Left cardiac atrium (tissue), 4 donors: ENCODE measurements at places on chromosomes 16 and 17. TPM values are rescaled to one million over a fixed set of nuclear protein-coding genes. Genes with fewer than 3 reads are reported as not detected.

- no peak for DNase-seq
These were observed 4.6 kb upstream of the RBFOX3 start for GRCh38 chr17:79615446-79615845.

DNA sequence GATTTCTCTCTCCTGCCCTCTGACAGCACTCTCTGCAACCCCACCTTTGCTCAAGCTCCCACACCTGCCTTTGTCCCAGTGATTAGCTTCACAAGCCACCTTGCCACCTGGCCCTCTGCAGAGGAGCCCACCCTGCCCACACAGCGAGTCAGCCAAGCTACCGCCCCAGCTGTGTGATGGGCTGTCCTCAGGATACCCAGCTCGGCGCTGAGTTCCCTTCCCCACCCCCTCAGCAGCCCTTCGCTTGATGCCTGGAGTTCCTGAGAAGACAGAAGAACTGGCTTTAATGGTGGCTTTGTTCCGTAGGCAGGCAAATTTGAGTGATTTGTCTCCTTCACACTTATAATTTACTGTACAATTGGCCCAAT lies 266.4 kb downstream of the CBLN1 start:
- DNase-seq = no peak

Gene KIF19
- 1.6 TPM for total RNA-seq

Gene SLC13A2
- not detected for total RNA-seq

DNA sequence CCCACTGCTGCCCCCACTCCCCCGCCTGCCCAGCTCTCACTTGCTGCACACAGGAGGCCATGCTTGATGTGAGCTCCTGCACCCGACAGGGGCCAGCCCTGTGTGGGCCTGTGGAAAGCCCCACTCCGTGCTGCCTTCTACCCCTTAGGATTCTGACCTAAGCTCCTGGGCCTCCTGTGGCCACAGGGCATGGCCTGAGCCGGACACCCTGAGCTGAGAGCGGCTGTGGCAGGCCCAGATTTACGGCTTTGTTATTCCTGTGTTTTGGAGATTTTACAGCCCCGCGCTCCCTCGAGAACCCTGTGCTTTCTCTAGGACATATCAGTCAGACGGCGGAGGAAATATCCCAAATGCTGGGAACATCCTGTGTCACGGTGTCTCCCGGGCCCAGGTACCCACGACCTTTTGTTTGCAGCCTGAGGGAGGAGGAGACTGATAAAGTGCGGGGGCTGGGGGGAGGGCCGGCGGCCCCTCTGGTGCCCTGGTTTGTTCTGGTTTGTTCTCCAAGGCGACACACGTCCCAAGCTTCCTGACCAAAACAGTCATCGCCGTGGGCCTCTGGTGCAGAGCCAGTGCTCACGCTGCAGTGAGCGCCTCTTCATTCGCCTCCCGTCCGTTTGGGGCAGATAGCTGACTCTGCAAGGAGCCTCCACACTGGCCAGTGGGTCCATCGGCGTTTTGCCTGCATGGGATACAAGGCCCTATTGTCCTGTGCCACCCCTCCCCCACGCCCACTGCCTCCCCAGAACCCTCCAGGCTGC lies 363.4 kb downstream of the C16orf95 start:
- DNase-seq = no peak

Gene G6PC1
- total RNA-seq = not detected

GRCh38 chr17:58368860-58369213 lies 16.8 kb upstream of the SUPT4H1 start:
- DNase-seq = no peak

DNA sequence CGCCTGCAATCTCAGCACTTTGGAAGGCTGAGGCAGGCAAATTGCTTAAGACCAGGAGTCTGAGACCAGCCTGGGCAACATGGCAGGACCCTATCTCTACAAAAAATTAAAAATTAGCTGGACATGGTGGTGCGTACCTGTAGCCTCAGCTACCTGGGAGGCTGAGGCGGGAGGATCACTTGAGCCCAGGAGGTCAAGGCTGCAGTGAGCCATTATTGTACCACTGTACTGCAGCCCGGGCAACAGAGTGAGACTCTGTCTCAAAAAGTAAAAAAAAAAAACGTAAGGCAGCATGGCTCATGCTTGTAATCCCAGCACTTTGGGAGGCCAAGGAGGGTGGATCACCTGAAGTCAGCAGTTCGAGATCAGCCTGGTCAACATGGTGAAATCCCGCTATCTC lies 263.6 kb downstream of the PARN start:
- no peak for DNase-seq

DNA sequence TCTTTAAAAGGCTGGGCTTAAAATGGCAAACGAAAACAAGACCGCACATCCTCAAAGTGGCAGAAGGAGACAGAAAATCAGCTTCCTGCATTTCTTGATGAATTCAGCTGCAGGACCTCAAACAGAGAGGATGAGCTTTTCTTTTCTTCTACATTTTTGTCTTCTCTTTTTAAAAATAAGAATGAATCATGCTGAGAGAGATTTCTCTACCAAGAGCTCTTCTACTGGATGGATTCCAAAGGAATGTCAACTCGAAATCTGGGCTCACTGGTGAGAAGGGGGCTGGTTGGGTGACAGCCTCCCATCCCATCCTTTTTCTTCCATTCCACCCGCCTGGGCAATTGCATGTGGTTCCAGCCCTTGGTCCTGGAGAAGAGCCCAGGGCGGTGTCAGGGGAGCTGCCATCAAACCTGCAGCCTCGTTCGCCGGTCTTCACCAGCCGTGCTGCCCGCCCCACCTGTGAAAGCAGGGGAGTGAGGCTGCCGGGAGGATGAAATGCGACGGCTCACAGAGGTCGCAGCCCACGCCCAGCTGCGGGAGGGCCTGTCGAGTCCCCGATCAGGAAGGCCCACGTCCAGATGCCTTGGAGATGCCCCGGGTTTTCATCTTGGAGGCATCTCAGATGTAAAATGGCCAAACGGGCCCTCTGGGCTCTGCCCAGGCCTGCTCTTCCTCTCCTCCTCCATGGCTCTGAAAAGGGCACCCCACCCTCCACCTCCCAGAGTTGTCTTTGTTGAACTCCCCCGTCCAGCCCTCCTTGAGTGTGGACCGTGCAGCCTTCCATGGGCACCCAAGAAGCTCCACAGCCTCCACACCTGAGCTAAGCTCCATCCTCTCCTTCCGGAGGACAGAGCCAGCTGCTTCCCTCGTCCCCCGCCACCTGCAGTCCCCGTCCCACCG lies 121.9 kb downstream of the FOXL1 start:
- DNase-seq = no peak

GRCh38 chr16:78955206-78955605 lies 645.3 kb downstream of the MAF start:
- DNase-seq = no peak

Gene CD300LB
- 0.32 TPM for total RNA-seq

DNA sequence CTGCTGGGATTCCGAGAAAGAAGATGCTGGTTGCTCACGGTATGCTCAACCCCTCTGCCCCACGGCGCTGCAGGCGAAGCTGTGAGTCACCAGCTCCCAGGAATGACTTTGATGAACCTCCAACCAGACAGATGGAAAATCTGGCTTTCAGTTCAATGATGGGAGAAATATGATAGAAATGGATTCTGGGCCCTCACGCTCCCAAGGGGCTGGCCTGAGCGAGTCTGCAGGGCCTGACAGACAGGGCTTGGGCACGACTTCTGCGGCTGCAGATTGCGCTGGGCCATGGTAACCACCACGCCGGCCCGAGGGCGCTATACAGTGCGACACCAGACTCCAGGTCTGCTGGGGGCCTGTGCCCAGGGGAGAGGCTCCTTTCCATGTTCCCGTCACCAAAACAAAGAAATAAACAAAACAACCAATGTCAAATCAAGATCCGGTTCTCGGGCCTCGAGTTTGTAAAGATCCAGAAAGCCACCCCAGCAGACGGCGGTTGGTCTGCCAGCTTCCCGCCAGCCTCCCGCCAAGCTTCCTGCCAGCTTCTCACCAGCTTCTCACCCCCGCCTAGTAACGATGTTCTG lies 11.1 kb upstream of the ABR start:
- DNase-seq = no peak

DNA sequence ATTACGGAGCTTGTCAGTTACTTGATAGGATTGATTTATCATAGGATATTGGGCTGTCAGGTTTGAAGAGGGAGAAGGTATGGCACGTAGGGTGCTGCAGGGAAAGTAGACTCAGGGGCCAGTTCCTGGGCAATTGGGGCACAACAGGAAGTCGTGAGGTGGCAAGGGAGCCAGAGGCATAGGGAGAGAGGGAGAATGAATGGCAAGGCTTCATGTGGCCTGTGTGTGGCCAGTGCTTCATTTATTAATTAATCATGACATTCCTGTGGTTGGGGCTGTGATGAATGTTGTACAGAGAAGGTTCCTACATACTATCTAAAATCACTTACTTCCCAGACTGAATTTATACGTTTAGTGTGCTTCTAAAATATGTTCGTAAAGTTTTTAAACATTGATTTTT lies 19.3 kb downstream of the MFSD11 start:
- no peak for DNase-seq

DNA sequence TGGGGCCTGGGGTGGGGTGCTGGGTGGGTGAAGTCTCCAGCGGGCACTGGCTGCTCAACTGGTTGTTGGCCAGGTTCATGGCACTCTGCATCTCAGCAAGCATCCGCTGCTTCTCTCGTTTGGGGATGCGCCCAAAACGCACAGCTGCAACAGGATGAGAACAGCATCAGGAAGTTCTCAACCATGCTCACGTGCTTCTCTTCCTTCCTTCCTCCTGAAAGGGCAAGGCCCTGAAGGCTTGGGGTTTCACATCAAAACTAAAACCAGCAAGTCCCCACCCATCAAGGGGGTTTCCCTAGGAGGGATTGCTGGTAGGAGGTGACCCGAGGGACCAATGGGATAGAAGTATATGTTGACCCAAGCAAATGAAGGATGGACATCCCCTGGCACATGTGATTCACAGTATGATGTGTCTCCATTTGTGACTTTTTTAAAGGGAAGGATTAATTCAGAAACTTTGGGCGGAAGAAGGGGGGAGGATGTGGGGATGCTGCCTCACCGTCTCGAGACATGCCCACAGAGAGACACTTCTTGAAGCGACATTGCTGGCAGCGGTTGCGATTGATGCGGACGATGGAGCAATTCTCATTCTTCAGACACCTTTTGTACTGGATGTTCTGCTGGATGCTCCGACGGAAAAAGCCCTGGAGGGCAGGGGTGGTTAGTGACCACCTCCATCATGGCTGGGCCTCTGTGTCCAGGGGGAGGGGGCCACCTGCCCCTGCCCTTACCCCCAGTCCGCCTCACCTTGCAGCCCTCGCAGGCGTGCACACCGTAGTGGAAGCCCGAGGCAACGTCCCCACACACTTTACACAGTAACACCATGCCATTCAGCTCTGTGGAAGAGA lies 4.2 kb downstream of the NR1D1 start:
- DNase-seq = peak; percentile 66

Gene RAB37
- total RNA-seq = 0.58 TPM

DNA sequence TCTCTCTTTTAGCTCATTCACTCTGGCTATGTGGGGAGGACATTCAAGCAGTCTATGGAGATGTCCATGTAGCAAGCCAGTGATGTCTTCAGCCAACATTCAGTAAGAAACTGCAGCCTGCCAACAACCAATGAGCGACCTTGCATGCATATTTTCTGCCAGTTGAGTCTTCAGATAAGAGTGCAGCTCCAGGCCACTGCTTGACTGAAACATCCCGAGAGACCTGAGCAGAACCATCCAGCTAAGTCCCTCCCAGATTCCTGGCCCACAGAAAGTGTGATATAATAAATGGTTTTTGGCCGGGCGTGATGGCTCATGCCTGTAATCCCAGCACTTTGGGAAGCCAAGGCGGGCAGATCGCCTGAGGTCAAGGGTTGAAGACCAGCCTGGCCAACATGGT lies 10.5 kb upstream of the C17orf58 start:
- DNase-seq = no peak

Gene CDK5RAP3
- 62.6 TPM for total RNA-seq

GRCh38 chr16:29862383-29862883 lies 593 bp downstream of the CDIPT start:
- peak; percentile 45 for DNase-seq

GRCh38 chr17:1038459-1039122 lies 41.7 kb downstream of the TIMM22 start:
- no peak for DNase-seq

GRCh38 chr17:34623856-34624766 lies 44.7 kb downstream of the TMEM132E start:
- no peak for DNase-seq

Gene FAM171A2
- total RNA-seq = 2.4 TPM

GRCh38 chr16:86523166-86523740 lies 12.9 kb downstream of the FOXF1 start:
- DNase-seq = no peak

Gene AOC3
- total RNA-seq = 96.4 TPM

GRCh38 chr17:73788111-73788510 lies 143.9 kb upstream of the SDK2 start:
- DNase-seq = no peak

Gene CMTM2
- total RNA-seq = 0.62 TPM

Gene KRTAP4-9
- not detected for total RNA-seq

DNA sequence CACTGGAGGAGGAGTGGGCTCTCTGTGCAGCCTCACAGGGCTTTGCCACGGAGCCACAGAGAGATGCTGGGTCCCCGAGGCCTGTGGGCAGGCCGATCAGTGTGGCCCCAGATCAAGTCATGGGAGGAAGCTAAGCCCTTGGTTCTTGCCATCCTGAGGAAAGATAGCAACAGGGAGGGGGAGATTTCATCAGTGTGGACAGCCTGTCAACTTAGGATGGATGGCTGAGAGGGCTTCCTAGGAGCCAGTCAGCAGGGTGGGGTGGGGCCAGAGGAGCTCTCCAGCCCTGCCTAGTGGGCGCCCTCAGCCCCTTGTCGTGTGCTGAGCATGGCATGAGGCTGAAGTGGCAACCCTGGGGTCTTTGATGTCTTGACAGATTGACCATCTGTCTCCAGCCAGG lies 3.9 kb downstream of the NXPH3 start:
- no peak for DNase-seq

Gene CBX2
- 3.1 TPM for total RNA-seq

- no peak for DNase-seq
These were observed 28.7 kb downstream of the WIPI1 start for GRCh38 chr17:68428498-68429172.

DNA sequence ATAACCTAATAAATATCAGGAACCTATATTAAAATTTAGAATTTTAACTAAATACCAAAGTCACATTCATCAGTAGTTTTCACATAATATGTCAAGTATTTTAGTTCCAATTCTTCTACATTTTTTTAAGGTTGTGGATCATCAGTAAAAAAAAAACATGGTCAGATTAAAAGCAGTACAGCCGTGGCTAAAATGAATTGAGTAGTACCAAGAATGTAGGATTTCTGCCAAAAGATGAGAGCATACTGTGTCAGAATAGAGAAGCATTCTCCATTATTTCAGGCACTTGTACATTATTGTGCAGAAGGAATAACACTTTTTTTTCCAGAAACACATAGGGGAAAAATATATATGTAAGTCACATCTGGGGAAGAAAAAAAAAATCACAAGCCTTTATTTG lies 1176.1 kb downstream of the CDH11 start:
- DNase-seq = no peak

Gene CCL8
- 0.35 TPM for total RNA-seq

Gene CDRT15L2
- total RNA-seq = not detected
